ENCODE measurements at places on chromosomes 16 and 17.
A peak's percentile ranks its signal among the peaks of the same experiment; 100 is the strongest.

DNA sequence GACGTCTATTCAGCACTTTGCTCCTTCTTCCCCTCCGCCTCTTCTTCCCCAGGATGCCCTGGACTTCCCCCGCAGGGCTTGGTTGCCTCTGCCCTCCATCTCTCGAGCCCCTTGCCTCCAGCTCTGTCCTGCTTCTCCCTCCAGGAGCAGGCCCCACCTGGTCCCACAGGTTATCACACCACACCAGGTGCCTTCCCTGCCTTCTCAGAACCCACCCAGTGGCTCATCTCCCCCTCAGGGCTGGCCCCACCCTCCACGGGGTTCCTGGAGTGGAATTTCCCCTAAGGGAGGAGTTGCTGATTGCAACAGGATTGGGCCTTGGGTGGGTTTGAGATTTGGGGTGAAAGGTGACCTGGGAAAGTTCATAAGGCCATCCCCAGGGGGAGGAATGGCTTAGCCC, 49.0 kb upstream of the TAC4 start:
- DNase-seq: no peak

DNA sequence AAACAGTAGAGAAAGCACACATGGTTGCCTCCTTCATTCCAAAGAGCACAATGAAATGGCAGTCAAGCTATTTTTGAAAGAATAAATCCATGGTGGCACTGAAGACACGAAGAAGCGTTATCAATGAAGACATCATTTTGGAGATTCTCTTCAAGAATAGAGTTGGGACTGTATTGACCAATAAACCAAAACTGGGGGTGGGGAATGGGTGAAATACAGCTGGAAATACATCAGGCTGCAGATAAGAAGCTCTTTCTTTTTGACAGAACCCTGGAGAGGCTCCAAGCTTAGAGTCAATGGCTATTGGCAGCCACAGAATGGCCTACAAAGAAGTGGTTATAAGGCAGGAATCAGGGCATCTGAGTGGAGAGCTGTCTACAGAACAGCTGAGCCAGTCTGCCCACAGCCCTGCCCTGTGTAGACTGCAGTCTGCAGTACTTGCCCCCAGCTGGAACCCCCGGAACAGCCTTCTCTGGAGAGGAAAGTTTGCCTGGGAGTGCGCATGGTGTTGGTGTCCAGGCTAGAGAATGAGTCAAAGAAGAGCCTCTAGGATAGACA, 100.4 kb downstream of the STX8 start:
- DNase-seq: peak; percentile 55

DNA sequence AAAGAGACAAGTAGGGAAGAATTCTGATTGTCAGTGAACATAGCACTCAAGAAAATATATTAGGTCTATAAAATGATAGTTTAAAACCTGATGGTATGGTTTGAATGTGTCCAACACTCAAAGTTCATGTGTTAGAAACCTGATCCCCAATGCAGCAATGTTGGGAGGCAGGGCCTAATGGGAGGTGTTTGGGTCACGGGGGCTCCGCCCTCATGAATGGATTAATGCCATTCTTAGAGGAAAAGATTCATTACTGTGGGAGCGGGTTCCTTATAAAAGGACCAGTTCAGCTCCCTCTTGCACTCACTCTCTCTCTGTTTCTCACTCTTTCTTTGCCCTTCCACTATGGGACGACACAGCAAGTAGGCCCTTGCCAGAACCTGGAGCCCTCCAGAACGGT, 41.5 kb upstream of the SLC47A1 start:
- no peak for DNase-seq

DNA sequence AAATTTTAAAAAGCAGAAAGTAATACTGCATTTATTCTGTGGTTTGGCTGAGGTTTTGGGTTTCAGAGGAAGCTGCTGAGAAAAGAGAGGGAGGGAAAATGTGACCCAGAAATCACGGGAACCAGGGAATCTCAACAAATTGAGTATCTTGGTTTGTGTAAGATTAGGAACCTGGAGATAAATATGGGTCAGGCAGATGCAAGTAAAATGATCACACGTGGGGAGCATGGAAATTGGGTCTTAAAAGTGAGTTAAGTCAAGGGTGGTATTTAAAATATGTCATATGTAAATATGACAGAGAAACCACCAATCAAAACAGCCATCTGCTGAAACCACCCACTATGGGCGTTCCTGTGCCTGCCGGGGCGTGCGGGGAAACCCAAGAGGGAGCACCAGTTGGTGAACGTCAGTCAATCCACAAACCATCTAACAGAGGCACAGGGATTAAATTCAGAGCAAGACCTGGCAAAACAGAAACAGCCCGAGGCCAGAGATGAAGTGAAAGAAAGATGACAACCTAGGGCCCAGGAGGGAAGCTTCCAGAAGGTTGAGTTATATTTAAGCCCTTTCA, 33.4 kb downstream of the CDH13 start:
- DNase-seq: no peak

DNA sequence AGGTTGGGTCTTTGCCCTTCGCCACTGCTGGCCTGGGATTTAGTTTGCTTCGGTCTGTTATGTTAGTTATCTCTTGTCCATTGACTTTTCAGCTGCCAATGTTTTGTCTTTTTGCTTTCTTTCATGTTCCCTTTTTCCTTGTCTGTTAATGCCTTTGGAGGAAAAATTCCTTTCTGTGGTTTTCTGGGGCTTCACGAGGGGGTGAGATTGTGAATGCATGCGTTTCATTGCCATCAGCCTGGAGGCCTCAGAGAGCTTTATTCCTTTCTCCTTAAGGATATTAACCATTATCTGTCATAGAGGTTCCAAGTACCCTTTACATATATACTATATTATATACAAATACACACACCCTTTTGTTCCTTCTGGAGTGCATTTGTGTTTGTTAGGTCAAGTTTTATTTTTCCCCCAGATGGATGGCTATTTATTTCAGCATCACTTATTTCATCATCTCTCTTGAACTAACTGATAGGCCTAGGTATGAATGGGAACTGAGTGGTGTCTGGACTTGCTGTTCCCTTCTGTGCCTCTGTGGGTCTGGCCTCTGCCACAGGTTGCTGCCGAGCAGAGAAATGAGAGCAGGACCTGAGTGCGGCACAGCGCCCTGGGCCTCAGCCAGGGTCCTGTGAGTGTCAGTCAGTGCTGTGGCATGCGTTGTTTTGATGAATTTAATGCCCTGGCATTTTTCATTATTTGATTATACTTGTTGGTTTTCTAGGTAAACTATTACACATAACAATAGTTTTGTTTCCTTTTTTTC, 193.4 kb downstream of the LGALS9B start:
- no peak for DNase-seq

GRCh38 chr17:18004345-18004744, 31.7 kb downstream of the DRC3 start:
- no peak for DNase-seq

DNA sequence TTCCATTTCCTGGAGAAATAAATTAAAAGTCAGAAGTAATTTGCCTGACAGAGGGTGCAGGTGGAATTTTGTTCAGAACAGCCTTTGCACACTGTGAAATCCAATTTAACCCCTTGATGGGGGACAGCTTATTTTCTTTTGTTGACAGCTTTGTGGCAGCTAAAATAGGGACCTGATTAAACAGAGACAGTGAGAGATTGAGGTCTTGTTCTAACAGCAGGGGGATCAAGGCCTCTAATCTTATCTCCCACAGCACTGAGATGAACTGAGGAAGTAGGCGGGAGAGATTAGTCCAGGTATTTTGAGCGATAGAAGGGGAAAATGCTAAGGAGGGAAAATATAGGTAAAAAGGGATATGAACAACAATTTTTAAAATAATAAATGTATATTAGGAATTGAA, 1491.4 kb upstream of the GOT2 start:
- no peak for DNase-seq

DNA sequence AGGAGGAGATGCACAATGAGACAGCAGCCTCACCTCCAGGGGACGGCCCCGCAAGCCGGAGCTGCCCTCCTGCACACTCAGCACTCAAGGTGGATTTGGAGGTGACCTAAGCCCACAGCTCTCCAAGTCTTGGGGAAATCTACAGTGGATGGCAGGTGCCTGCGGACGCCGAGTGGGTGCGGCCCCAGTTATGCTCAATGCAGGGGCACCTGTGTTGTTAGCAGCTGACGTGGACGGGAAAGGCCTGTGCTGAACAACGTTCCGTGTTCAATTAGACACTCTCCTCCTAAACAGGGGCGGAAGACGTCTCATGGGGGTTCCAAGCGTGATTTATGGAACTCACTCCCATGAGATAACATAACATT, 22.0 kb upstream of the METRNL start:
- DNase-seq: no peak

GRCh38 chr17:45914047-45914717, 19.8 kb downstream of the MAPT start:
- no peak for DNase-seq

- no peak for DNase-seq
These were observed 930.4 kb upstream of the CDH8 start for GRCh38 chr16:62966626-62967025.

GRCh38 chr16:85170066-85170491, 57.8 kb upstream of the CIBAR2 start:
- DNase-seq: no peak

- no peak for DNase-seq
These were observed 21.7 kb downstream of the KNOP1 start for GRCh38 chr16:19696328-19696727.

DNA sequence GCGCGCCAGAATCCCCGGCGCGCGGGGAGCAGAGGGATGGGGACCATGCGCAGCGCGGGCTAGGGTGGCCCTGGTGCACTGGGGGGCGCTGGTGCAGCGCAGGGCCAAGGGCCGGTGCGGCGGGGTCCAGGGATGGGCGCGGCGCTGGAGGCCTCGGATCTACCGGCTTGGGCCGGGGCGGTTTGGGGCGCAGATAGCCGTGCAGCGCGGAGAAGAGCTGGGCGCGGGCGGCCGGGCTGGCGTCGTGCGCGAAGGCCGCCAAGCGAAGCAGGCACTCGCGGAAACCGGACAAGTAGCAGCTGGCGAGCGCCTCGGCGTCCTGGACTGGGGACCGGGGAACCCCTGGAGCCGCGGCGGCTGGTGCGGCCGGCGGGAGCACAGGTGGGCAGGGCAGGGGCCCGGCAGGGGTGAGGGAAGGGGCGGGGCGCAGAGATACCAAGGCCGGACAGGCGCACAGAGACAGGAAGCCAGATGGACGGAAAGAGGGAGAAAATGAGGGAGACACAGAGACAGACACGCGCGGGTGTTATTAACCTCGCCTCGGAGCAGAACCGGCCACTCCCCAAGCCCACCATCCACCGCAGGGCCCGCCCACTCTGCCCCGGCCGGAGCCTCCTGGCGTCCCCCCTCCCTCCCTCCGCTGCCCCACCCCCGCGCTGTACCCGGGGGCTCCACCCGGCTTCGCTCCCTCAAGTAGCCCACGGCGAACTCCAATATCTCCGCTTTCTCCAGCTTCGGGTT, 2.1 kb downstream of the HES7 start:
- peak; percentile 36 for DNase-seq

DNA sequence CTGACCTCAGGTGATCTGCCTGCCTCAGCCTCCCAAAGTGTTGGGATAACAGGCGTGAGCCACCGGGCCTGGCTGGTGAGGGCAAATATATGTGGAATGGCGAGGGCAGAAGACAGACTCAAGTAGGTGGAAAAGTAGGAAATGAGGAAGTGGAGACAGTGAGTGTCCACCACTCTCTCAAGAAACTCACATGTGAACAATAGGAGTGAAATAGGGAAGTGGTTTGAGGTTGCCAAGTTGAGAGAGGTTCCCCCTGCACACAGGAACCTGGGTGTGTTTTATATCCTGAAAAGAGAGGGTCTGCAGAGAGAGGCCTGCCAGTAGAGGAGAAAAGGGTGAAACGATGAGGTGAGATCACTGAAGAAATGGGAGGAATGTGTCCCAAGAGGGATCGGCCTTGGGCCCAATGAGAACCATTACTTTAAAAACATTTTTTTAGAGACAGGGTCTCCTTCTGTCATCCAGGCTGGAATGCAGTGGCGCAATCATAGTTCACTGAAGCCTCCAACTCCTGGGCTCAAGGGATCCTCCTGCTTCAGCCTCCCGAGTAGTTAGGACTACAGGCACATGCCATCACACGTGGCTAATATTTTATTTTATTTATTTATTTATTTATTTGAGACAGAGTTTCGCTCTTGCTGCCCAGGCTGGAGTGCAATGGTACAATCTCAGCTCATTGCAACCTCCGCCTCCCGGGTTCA, 17.1 kb upstream of the CORO1A start:
- no peak for DNase-seq
